ENCODE measurements at places on chromosomes 1 and 21.
A peak's percentile ranks its signal among the peaks of the same experiment; 100 is the strongest.

DNA sequence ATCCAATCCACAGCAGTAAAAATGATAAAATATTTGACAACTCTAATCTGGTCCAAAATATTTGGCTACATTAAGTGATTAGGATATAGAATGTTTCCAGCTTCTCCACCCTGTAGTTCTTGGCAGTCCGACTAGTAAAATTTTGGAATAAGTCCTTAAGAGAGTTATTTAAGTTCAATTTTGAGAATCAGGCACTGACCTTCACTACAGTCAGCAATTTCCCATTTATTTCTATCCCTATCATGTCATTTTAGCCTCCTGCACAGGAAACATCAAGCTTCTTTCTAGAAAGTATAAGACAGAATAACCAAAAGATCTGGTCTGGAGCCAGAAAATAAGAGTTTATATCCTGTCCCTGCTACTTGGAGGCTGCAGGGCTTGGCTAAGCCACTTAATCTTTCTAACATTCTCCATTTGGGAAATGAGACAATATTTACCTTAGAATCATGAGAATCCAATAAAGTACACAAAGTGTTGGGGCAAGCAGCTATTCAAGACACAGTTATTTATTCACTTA is 162.2 kb downstream of the DPYD start:
- no peak for DNase-seq

- DNase-seq, result no peak
Measured at GRCh38 chr1:111621050-111621449, 1.5 kb downstream of the RAP1A start.

DNA sequence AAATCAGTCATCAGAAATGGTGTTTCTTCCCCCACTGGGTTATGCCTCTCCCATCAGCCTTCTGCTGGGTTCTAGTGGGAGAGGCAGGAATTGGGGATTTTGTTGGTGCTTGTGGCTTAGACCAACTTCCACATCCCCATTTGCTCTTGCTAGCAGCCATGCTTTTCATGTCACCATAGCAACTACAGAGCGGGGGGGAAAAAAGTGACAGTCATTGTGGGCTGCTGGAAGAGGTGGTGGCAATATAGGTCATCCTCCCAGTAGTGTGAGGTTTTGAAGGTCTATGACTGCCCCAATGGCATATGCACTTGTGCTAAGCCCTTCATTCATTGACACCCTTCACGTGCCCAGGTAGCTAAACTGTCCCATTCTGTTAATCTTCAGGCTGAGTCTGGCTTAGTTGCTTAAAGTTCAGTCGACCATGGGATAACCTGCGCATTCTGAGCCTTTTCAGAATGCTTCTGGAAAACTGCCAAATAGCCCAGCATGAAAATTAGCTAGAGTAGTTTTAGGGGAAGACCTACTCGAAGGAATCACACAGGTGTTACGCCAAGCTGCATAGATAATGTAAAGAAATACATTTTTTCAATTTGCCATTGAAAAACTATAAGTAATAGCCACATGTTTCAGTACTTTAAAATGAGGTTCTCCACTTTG is 53.7 kb upstream of the ZNF326 start:
- no peak for DNase-seq

GRCh38 chr21:41861987-41862386 is 17.2 kb downstream of the PRDM15 start:
- no peak for DNase-seq

GRCh38 chr1:107867422-107867821 is 97.6 kb downstream of the VAV3 start:
- no peak for DNase-seq

- DNase-seq, result no peak
Measured at GRCh38 chr1:154798645-154799044, 71.4 kb downstream of the KCNN3 start.

GRCh38 chr1:40130892-40131291 is 30.3 kb upstream of the RLF start:
- DNase-seq, result no peak

DNA sequence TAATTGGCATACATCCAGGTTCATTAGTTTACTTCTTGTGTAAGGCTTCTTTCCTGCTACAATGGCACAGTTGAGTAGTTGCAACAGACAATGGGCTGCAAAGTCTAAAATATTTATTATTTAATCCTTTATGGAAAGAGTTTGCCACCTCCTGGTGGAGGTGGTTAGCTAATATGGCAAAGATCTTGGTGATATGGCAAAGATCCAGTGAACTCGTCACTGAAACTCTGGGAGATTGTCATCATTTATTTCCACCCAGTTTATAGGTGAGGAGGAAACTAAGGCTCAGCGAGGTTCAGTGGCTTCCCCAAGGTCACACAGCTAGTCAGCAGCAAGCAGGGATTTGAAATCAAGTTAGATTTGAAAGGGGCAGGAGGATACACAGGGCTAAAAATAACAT is 16.1 kb upstream of the IFFO2 start:
- DNase-seq, result no peak

GRCh38 chr21:45153358-45154318 is 79.3 kb downstream of the ADARB1 start:
- DNase-seq, result no peak

DNA sequence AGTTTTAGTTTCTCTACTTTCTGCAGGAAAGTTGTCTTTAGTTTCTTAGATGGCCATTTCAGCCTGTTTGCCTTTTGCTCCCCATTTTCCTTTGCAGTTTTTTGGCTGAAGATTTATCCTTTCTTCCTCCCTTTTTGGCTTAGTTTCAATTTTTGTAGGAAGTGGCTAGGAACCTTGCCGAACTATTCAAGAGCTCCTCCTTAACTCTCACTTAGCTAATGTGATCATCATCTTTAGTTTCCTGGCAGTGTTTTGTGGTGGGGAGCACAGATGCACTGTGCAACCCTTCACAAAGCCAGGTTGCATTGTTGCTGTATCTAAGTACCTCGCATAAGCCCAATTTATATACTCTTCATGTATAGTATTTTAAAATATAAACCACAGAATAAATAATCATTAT is 28.8 kb upstream of the CCDC181 start:
- no peak for DNase-seq

DNA sequence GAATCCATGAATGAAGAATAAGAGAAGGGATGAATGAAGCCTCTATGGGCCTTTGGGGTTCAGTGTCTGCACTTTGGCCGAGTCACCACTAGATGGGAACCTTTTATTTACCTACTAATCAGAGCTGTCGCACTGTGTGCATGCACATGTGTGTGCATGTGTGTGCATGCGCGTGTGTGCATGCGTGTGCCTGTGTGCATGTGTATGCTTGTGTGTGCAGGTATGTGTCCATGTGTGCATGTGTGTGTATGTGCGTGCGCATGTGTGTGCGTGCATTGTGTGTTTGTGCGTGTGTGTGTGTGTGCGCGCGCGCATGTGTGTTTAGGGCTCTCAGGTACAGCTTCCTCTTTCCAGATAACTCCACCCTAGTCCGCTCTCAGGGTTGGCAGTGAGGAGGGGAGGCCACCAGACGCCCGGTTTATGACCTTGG is 20.4 kb upstream of the UBXN10 start:
- DNase-seq, result no peak

- no peak for DNase-seq
Measured at GRCh38 chr1:100377590-100378361, 25.5 kb downstream of the CDC14A start.

GRCh38 chr21:37331411-37331810 is 35.2 kb upstream of the DYRK1A start:
- no peak for DNase-seq

GRCh38 chr1:28521502-28522164 is 15.8 kb downstream of the RCC1 start:
- no peak for DNase-seq

GRCh38 chr1:174209347-174210187 is 50.2 kb downstream of the RABGAP1L start:
- no peak for DNase-seq

DNA sequence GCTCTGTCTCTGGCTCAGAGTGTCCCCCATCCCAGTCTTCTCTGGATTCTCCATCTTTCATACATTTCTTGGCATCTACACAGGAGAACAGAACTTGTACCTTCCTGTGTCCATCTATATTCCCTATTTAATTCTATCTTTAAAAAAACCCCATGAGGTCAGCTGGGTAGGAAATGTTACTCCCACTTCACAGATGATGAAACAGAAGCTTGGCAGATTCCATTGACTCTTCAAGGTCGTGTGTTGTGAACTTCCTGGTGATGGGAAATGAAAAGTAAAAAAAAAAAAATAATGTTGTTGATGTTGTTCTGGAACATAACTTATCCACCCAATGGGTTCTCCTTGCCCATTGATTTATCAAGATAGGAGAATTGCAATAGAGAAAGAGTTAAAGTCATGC is 8.9 kb downstream of the CHI3L2 start:
- DNase-seq, result no peak

GRCh38 chr1:90835661-90836344 is 118.7 kb upstream of the BARHL2 start:
- DNase-seq, result no peak

GRCh38 chr1:214423045-214423444 is 128.4 kb downstream of the PTPN14 start:
- no peak for DNase-seq

- DNase-seq, result no peak
Measured at GRCh38 chr21:33686386-33686785, 44.1 kb downstream of the ITSN1 start.

GRCh38 chr1:239897458-239897857 is 194.2 kb upstream of the FMN2 start:
- DNase-seq, result no peak

DNA sequence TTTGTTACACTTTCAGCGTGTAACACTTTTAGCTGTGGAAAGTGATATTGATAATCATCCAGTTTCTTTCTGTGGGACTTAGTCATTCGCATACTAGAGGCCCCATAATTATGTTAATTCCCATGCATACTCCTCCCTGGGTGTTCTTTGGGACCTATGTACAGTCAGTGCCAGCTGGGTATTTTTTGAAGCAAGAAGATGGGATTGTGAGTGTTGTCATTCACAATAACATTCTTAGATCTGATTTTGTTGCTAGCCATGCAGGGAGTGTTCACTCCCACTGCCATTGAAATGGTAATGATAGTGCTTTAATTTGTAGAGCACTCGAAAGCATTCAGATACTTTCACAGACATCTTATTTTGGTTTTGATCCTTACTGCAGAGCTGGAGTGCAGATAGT is 11.6 kb downstream of the SARS1 start:
- DNase-seq, result no peak

DNA sequence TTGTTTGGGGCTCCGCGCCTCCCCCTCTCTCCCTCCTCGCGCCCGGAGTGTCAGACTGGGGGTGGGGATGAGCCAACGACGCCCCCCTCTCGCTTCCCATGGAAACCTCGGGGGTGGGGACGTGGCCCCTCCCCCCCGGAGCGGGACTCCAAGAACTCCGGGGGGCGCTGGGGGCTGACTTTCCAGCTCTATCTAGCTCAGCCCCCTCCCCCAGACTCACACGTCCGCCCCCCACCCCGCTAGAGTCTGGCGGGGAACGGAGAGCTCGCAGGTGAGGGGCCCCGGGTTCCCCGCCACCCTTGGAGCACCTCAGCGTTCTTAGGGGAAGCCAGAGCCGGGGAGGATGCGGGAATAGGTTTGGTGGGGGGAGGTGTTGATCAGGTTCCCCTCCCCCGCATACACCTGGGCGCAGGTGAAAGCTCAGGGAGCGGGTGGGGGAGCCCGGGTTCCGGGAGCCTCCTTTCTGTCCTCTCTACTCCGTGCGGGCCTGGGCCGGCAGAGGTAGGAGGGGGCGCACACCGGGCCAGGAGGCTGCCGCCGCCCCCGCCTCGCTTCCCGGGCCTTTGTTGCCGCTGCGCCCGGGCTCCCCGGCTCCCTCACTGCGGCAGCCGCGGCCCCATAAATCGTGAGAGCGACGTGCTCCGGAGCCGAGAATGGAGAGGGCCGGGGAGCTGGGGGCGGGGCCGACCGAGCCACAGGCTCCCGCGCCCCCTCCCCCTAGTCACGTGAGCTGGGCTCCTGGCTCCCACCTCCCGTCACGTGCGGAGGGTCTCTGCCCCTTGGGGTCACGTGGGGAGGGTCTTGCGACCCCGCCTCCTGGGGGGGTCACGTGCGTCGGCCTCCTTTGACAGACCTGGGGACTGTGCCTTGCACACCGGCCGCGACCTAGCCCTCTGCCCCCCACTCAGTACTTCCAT is 1.9 kb downstream of the EFNA3 start:
- no peak for DNase-seq

DNA sequence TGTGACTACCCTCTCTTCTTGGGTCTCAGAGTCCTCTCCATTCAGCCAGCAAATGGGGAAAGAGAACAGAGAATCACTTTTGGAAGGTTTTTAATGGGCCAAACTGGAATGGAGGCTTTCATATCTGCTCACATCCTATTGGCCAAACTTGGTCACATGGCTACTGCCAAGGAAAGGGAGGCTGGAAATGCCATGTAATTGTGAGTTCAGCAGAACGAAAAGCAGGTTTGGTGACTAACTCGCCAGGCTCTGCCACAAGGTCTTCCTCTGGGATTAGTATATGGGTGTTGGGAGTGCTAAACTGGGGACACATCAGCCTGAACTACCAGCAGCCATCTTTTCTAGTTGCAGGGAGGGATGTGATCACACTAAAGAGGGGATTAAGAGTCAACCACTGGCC is 19.2 kb downstream of the RD3 start:
- DNase-seq, result no peak

DNA sequence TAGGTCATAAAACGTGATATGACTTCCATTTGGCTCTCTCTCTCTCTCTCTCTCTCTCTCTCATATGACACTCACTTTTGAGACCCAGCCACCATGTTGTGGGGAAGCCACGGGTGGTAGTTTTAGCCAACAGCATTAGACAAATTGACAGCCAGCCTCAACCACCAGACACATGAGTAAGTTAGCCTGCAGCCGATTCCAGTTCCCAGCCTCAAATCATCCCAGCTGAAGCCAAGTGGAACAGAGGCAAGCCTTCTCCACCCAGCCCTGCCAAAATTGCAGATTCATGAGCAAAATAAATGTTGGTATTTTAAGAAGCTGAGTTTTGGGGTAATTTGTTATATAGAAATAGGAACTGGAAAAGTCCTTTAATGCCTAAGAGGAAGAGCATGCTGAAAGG is 98.0 kb upstream of the DNAH14 start:
- no peak for DNase-seq

DNA sequence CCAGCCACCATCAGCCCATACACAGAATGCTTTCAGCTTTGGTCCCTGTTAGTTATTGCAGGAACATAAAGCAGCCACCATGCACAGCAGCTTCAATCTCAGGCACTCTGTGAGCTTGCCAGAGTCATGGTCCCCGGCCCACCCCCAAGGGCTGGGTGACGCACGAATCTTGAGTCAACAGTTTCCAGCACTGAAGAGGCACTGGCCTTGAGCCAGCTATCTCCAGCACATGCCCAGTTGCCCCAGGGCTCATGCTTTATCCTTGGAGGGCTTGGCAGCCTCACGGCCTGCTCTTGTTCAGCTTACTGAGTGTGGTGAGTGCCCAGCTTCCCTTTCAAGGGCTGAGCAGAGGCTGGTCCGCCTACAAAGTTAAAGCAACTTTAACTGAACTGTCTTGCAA is 200.7 kb upstream of the RAB4A start:
- peak; percentile 19 for DNase-seq

GRCh38 chr1:246527402-246528088 is 20.5 kb upstream of the SMYD3 start:
- no peak for DNase-seq

All from cerebellum (tissue), 4 donors.